ENCODE measurements at places on chromosomes 7 and 10. TPM values are rescaled to one million over a fixed set of nuclear protein-coding genes. Genes with fewer than 3 reads are reported as not detected.
A peak's percentile ranks its signal among the peaks of the same experiment; 100 is the strongest.

DNA sequence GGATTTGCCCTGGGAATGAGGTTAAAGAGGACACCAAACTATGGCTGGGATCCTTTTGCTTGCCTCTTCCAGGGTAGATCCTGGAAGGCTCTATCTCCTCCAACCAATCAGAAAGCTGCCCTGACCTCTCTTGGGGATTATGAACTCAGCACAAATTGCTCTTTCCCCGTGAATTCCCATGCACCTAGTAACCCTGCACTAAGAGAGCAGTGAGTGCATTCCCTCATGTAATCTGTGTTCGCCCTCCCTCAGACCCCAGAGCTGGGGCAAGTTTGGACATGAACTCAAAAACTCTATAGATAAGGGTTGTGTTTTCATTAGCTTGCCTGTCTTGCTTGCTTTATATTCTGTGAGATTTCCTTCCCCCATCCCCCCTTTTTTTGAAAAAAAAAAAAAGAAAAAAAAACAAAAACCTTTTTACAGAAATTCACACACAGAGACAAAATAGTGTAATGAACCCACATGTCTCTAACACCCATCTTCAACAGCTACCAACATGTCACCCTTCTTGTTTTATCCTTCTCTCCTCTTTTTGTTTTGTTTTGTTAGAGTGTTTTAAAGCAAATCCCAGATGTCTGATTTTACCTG is 225.5 kb upstream of the TCF7L2 start:
- no peak for DNase-seq

CUBN gene
- total RNA-seq: 3.4 TPM

GRCh38 chr7:78873117-78873516 is 580.4 kb downstream of the MAGI2 start:
- no peak for DNase-seq

- DNase-seq: no peak
Measured at GRCh38 chr10:124997771-124998623, 56.1 kb downstream of the ZRANB1 start.

- DNase-seq: no peak
Measured at GRCh38 chr7:2639181-2639681, 7.4 kb downstream of the TTYH3 start.

- DNase-seq: no peak
Measured at GRCh38 chr10:115214829-115215228, 121.7 kb downstream of the ATRNL1 start.

GRCh38 chr7:158408318-158408920 is 179.2 kb downstream of the PTPRN2 start:
- DNase-seq: no peak

GATA3 gene
- not detected for total RNA-seq

C10orf95 gene
- total RNA-seq: not detected

DNA sequence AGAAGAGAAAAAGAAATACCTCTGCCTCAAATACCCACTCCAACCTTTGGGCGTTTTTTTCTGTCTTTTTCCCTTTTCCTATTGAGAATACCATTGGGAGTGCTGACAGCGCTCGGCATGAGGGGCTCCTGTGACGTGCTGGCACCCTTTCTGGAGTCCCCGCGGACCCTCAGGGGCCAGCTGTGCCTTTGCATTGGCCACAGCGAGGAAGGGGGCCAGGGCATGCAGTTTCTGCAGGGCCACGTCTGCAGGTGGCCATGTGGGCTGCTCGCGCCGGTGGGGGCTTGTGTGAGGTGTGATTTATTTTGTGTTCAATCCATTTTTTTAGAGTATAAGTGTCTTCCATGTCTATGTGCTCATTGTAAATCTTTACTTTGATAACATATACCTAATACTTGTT is 57.4 kb downstream of the INPP5A start:
- no peak for DNase-seq

DNA sequence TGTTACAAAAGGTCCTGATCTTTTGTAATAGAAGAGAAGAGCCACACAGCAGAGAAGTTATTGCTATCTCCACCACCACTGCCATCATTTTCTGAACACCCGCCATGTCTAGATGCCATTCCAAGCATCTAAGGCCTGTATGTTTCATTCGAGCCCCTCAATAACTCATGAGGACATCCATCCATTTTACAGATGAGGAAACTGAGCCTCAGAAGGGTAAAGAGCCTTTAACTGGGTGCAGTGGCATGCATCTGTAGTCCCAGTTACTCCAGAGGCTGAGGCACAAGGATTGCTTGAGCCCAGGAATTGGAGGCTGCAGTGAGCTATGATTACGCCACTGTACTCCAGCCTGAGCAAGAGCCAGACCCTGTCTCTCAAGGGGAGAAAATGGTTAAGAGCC is 39.3 kb downstream of the UBE2H start:
- no peak for DNase-seq

GRCh38 chr10:30868611-30869010 is 163.1 kb downstream of the ZNF438 start:
- DNase-seq: no peak

DNA sequence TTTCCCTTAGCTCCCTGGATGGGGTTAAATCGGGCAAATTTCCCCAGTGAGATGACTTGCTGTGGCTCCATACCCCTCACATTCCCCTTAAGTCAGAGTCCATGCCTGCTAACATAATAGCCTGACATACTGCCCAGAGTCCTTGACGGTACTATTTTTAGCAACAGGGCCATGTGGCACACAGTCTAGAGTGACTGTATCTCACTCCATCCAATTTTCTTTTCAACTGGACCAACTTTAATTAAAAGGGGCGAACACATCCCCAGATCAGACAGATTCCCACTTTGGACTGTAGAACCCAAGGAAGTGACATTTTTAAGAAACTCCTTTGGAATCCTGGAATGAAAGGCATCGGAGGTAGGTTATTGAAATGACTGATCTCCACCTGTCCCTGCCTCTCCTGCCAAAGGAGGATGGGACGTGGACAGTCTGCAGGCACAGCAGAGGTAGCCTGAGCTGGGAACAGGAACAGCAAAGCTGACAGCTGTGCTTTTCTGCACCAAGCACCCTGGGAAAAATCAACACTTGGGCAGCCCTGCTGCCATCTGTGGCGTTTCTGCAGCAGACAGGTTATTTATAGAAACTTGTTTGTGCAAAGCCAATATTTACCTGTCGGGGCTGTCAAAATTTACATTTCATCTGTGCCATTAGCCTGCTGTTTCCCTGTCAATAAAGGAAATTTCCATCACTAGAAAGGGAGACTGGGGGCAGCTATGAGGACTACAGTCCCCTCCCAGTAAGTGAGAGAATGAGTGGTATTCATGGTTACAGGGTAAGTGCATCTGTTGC is 221.5 kb upstream of the AOAH start:
- no peak for DNase-seq

PDE6C gene
- not detected for total RNA-seq

DNA sequence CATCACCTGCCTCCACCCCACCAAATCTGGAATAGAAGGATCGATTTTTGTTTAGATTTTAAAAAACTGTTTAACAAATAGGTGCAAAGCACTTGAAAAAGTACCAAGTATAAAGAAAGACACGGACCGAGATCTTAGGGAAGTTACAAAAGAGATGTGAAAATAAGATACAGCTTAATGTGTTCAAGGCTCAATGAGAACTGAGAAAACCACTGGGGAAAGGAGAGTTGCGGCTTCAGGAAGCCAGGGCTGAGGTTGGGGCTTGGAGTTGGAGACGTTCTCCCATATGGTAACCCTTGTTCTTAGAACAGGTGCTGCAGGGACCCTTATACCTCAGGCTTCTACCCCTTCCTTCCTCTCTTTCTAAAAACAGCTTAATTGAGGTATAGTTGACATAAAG is 140.2 kb downstream of the FANK1 start:
- DNase-seq: no peak

HMX3 gene
- not detected for total RNA-seq

OIT3 gene
- total RNA-seq: not detected

LCOR gene
- 32.2 TPM for total RNA-seq

DNA sequence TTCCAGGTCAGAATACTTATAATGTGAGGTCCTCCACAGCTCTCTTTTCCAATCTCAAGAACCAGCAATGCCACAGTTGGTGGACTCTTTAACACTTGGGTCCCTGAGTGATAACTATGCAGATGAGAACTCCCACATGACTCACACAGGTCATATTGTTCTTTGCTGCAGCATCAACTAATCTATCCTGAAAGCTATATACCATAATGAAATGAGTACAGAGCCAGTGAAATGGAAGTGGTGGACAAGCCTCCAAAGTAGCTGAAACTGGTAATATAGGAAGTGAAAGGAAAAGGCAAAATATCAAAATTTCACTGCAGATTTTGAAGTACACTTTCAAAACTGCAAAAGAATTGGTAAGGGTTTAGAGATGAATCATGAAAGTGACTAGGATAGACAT is 45.6 kb downstream of the SORCS1 start:
- no peak for DNase-seq

- no peak for DNase-seq
Measured at GRCh38 chr10:42640610-42641229, 2.4 kb upstream of the ZNF33B start.

DNA sequence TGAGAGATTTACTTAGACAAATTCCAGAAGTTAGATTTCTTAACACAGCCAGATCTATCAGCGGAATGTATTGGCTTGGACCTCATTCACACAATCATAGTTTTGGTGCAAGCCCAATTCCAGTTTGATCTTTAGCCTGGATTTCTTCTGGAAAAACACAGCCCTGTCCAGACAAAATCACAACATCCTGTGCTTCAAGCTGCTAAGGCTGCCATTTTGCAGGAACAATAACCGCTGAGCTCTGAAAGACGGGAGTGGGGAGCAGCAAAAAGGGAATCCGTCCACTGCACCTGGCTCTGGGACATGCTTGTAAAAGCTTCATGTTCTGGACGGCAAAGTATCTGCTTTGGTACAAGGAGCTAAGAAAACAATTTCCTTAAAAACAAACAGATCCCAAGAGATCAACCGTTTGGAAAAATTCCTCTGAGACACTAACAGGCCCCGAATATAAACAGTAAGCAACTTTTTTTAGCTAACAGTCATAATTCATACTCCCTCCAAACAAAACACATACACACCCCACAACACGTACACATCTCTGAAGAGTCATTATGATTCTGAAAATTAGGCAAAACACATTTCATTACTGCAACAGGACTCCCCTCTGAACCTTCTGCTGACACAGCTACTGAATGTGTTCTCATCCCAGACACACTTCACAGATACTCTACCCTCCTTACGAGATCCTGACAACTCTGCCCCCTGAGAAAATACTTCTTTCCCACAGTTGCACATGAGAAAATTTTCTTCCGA is 32.4 kb downstream of the ITIH5 start:
- peak; percentile 40 for DNase-seq

- no peak for DNase-seq
Measured at GRCh38 chr10:3980660-3981059, 195.7 kb upstream of the KLF6 start.

GRCh38 chr10:127830414-127830813 is 62.3 kb downstream of the CLRN3 start:
- DNase-seq: no peak

GRCh38 chr7:2331707-2332106 is 17.5 kb upstream of the SNX8 start:
- DNase-seq: no peak

- no peak for DNase-seq
Measured at GRCh38 chr7:71210220-71210619, 78.3 kb downstream of the GALNT17 start.

DNA sequence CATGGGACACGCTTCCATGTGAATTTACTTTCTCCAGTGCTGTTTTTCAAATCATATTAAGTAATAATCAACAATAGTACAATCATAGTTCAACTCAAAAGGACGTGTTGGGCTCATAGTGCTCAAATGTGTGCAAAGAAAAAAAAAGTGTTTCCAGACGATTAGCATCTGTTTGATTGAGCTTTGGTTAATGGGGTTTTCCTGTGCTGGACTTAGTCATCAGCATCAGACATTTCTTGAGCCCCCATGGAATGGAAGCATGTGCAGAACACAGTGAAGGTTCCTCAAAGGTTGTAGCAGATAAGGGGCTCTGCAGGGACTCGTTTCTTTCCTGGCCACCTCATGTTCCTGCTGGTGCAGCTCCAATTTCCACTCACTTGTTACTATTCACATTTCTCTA is 233.9 kb downstream of the PAXIP1 start:
- no peak for DNase-seq

DNA sequence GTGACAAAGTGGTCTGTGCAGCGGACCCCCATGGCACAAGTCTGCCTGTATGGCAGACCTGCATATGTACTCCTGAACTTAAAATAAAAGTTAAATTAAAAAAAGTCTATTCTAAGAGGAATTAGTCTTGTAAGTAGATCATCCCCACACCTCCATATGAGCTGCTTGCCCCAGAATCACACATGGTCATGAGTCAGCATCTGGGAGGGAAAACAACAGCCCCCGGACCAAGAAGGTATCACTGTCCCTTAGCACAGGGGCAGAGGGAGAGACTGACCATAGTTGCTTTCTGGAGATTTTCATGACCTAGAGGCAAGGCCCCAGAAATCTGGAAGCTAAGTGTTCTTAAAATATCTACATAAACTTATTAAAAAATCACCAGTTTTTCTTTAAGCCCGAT is 86.6 kb upstream of the PDK4 start:
- DNase-seq: no peak

ZNF488 gene
- 0.18 TPM for total RNA-seq

DNA sequence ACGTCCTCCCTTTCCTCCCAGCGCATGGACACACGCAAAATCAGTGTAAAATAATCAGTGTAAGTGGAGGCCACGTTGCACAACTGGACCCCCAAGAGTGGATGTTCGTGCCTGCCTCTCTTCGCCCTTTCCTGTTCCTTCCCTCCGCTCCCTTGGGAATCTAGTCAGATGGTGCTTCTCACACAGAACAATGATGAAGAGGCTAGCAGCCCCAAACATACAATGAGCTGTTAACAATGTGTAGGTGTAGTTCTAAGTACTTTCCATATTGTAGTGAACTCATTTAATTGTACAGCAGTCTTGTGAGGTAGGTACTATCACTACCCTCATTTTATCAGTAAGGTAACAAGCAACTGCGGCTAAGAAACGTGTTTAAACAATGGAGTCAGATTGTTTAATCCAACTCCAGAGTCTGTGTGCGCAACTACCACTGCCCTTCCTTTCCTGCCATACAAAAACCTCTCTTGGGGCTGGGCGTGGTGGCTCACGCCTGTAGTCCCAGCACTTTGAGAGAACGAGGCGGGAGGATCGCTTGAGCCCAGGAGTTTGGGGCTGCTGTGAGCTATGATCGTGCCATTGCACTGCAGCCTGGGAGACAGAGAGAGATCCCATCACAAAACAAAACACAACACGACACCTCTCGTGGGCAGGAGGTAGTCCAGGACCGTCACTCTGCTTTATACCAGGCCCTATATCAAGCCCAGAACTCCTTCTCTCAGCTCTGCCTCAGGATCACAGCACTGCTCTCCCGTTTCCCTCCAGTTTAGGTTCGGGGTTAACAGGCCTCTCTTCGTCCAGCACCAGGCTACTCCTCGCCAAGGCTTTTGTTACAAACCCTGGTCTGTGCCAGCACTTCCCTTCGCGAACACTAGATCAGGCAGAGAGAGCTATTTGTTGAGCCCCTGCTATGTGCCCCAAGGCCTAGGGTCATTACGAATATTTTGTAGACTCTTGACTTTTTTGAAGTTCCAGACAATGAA is 1.1 kb downstream of the FKBP9 start:
- DNase-seq: peak; percentile 88

DNA sequence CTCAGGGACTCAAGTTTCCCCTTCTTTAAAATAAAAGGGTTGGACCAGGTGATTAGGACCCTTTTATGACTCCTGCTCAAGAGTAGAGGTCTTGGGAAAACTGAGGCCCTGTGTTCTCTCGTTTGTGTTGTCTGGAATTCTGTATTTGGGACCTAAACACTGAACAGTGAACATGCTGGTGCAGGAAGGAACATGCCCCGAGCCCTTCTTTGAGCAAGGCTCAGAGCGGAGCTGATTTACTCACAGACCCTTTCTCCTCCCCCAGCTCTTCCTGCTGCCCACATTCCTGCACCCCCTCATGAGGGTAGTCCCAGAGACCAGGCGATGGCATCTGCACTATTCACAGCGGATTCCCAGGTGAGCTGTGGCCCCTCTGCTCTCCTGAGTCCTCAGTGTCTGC is 14.2 kb downstream of the ZKSCAN1 start:
- DNase-seq: no peak

LLCFC1 gene
- total RNA-seq: not detected

Data from fibroblast of the aortic adventitia (primary cell).